ENCODE measurements at places on chromosomes 2 and 18. TPM values are rescaled to one million over a fixed set of nuclear protein-coding genes. Genes with fewer than 3 reads are reported as not detected.

VIT gene
- total RNA-seq = not detected

MRO gene
- total RNA-seq = 0.05 TPM

ST3GAL5 gene
- 38.9 TPM for total RNA-seq

MDH1B gene
- total RNA-seq = 1.6 TPM

FAM124B gene
- not detected for total RNA-seq

SLC14A1 gene
- total RNA-seq = 0.08 TPM

GPR39 gene
- total RNA-seq = 9.9 TPM

ARMC9 gene
- 16.6 TPM for total RNA-seq

CXCR1 gene
- total RNA-seq = not detected

ASTL gene
- not detected for total RNA-seq

IL1RL1 gene
- 0.67 TPM for total RNA-seq

MAPK4 gene
- total RNA-seq = 0.09 TPM

HOXD4 gene
- 0.51 TPM for total RNA-seq

CYTIP gene
- total RNA-seq = not detected

CDK5R2 gene
- 3.0 TPM for total RNA-seq

PARD6G gene
- 2.8 TPM for total RNA-seq

CNDP1 gene
- not detected for total RNA-seq

IL37 gene
- total RNA-seq = not detected

EHD3 gene
- total RNA-seq = 9.1 TPM

BMP10 gene
- not detected for total RNA-seq

TMEM178A gene
- total RNA-seq = 0.14 TPM

AOX1 gene
- 3.5 TPM for total RNA-seq

DHRS9 gene
- total RNA-seq = 2.8 TPM

DOK6 gene
- not detected for total RNA-seq

NYAP2 gene
- total RNA-seq = not detected

LRRC30 gene
- not detected for total RNA-seq

MTLN gene
- 135 TPM for total RNA-seq

CNGA3 gene
- not detected for total RNA-seq

VWA3B gene
- 0.26 TPM for total RNA-seq

UGT1A5 gene
- not detected for total RNA-seq

NDUFB3 gene
- total RNA-seq = 134 TPM

EPB41L3 gene
- total RNA-seq = 0.31 TPM

SMYD1 gene
- not detected for total RNA-seq

UGT1A4 gene
- total RNA-seq = 0.06 TPM

All from A549 treated with CORT108297 at 1 μM for 4 hours (cell line).